ENCODE measurements at places on chromosomes 6 and 20. TPM values are rescaled to one million over a fixed set of nuclear protein-coding genes. Genes with fewer than 3 reads are reported as not detected.

Gene SOBP
- total RNA-seq, result 22.9 TPM

Gene RSPO3
- 0.27 TPM for total RNA-seq

Gene PRND
- not detected for total RNA-seq

Gene DEFB118
- total RNA-seq, result not detected

Gene BTNL2
- total RNA-seq, result not detected

Gene LY6G5C
- total RNA-seq, result 1.5 TPM

Gene DEFB129
- total RNA-seq, result not detected

Gene EYS
- 0.08 TPM for total RNA-seq

Gene MICB
- 1.1 TPM for total RNA-seq

Gene EMILIN3
- total RNA-seq, result 4.2 TPM

Gene SRMS
- not detected for total RNA-seq

Gene ERVFRD-1
- total RNA-seq, result not detected

Gene TSPYL1
- 89.5 TPM for total RNA-seq

DNA sequence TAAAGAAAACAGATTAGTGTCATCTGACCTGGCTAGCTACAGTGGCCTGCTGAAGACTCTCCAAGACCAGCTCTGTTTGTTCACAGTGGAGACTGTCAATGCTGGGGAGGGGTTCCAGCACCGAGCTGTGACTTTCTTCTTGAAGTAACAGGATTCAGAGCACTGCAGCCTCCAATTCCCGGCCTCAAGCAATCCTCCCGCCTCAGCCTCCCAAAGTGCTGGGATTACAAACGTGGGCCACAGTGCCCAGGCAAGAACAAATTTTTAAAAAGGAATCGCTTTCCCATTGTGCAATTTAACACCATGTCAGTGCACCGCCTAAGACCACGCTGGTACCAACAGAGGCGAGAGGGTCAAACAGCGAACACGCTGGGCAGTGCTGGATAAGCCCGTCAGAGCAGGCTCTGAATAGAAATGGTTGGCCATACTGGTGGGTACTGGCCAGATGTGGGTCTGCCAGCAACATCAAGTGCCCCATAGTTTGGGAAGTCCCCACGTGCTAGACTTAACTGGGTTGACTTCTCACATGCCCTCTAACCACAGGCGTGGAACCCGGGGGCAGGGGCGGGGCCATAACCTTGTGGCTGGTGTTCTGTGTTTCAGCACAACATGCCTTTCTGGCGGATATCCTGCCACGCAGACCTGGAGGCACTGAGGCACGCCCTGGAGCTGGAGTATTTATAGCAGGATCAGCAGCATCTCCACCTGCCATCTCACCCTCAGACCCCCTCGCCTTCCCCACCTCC is 168.9 kb downstream of the ZMYND8 start:
- H3K4me3 ChIP-seq, result no peak overlapping the region
- DNase-seq, result no peak
- H3K36me3 ChIP-seq, result no peaks in the 10 kb centered on the region
- H3K27ac ChIP-seq, result no peak overlapping the region
- no peaks in the 10 kb centered on the region for H3K4me1 ChIP-seq
- H3K27me3 ChIP-seq, result peaks cover 32% of the 10 kb centered on the region

- H3K27me3 ChIP-seq, result no peaks in the 10 kb centered on the region
- H3K4me1 ChIP-seq, result no peaks in the 10 kb centered on the region
- no peak overlapping the region for H3K4me3 ChIP-seq
- DNase-seq, result no peak
- no peak overlapping the region for H3K27ac ChIP-seq
These were observed 35.6 kb upstream of the TRAM2 start for GRCh38 chr6:52612336-52613054.

- no peaks in the 10 kb centered on the region for H3K4me1 ChIP-seq
- DNase-seq, result no peak
- H3K36me3 ChIP-seq, result peaks cover 12% of the 10 kb centered on the region
- H3K4me3 ChIP-seq, result no peak overlapping the region
These were observed 32.7 kb downstream of the LYRM2 start for GRCh38 chr6:89605861-89606260.

- H3K27ac ChIP-seq, result peak overlapping the region; percentile 65
- peaks cover 93% of the 10 kb centered on the region for H3K4me1 ChIP-seq
- no peak overlapping the region for H3K4me3 ChIP-seq
- DNase-seq, result no peak
- H3K27me3 ChIP-seq, result no peaks in the 10 kb centered on the region
These were observed 19.9 kb downstream of the ATXN1 start for GRCh38 chr6:16741112-16742016.

DNA sequence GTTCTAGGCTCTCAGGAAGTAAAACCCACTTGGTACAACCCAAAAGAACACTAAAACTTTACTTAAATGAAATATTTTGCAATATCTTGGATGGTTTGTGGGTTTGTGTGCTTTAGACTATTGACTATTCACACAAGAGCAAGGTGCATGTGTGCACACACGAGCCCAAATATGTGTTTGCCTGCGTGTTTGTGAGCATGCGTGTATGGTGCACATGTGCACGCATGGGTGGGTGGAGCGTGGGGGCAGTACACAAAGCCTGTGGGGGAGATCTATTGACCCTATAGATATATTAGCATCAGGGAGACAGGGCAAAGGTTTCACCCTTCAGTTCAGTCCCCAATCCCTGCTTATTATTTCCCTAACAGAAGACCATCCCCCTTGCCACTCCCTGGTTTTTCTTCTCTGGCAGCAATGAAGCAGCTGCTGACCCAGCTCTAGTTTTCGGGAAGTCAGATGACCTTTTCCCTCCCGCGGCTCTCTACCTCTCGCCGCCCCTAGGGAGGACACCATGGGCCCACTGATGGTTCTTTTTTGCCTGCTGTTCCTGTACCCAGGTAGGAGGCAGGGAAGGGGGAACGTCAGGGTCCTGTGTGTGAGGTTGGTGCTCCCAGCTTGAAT is at the start of gene C2:
Gene C2 (plus strand): TSS at position 476 of the 621 bp plus-strand sequence. CDS start 36 bp downstream, at position 512.
- no peaks in the 10 kb centered on the region for H3K36me3 ChIP-seq
- H3K4me1 ChIP-seq, result no peaks in the 10 kb centered on the region
- H3K27me3 ChIP-seq, result peaks cover 28% of the 10 kb centered on the region
- H3K27ac ChIP-seq, result no peak within 1 kb of the TSS

DNA sequence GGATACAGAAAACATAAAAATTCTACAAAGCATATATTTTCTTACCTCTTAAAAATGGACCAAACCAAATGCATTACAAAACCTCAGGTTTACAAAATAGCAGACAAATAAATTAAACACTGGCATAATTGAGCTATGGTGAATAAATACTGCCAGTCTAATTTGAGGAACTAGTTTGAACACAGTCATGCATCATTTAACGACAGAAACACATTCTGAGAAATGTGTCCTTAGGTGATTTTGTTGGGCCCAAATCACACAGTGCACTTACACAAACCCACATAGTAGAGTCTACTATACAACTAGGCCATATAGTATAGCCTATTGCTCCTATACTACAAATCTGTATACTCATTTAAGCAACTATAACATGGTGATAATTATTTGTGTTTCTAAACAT is 215.6 kb downstream of the FOXC1 start:
- DNase-seq, result no peak
- peaks cover 22% of the 10 kb centered on the region for H3K4me1 ChIP-seq
- no peaks in the 10 kb centered on the region for H3K27me3 ChIP-seq
- no peaks in the 10 kb centered on the region for H3K36me3 ChIP-seq
- no peak overlapping the region for H3K4me3 ChIP-seq

GRCh38 chr6:18400831-18401446 is 13.8 kb downstream of the RNF144B start:
- H3K27me3 ChIP-seq, result no peaks in the 10 kb centered on the region
- peak overlapping the region; percentile 18 for H3K27ac ChIP-seq
- no peak for DNase-seq
- no peak overlapping the region for H3K4me3 ChIP-seq
- peaks cover 45% of the 10 kb centered on the region for H3K4me1 ChIP-seq

GRCh38 chr6:26257272-26257671 is 107.7 kb upstream of the BTN3A2 start:
- H3K27me3 ChIP-seq, result peaks cover 97% of the 10 kb centered on the region
- H3K4me3 ChIP-seq, result no peak overlapping the region
- no peak for DNase-seq
- no peak overlapping the region for H3K27ac ChIP-seq
- H3K36me3 ChIP-seq, result no peaks in the 10 kb centered on the region
- H3K4me1 ChIP-seq, result no peaks in the 10 kb centered on the region

- peaks cover 62% of the 10 kb centered on the region for H3K4me1 ChIP-seq
- H3K27ac ChIP-seq, result peak overlapping the region; percentile 91
- no peaks in the 10 kb centered on the region for H3K27me3 ChIP-seq
- DNase-seq, result no peak
- no peak overlapping the region for H3K4me3 ChIP-seq
- no peaks in the 10 kb centered on the region for H3K36me3 ChIP-seq
These were observed 202.5 kb upstream of the SGK1 start for GRCh38 chr6:134520181-134521115.

DNA sequence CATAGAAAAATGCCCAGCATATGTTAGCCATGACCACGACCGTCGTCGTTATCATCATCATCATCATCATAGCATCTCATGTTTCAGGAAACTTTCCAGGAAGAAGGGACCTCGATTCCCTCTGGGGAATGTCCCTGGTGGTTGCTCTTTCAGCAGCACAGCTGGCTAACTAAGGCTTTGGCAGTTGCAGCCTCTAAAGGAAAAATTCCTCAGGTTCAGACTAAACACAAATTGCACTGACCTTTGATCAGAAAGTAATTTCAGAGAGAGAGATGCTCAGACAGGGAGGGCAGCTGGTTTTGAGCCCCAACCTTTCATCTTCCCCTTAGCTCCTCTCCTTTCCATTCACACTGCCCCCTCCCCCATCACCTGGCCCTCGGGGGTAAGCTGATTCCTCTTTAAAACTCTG is 5.6 kb upstream of the CFB start:
- H3K27me3 ChIP-seq, result peaks cover 40% of the 10 kb centered on the region
- DNase-seq, result no peak
- peaks cover 6% of the 10 kb centered on the region for H3K4me1 ChIP-seq
- H3K27ac ChIP-seq, result no peak overlapping the region

GRCh38 chr20:25023356-25023755 is 30.8 kb upstream of the APMAP start:
- no peak for DNase-seq
- H3K27me3 ChIP-seq, result no peaks in the 10 kb centered on the region
- H3K36me3 ChIP-seq, result peaks cover 44% of the 10 kb centered on the region
- no peak overlapping the region for H3K4me3 ChIP-seq

GRCh38 chr6:86723729-86724128 is 213.6 kb upstream of the HTR1E start:
- no peaks in the 10 kb centered on the region for H3K4me1 ChIP-seq
- no peak for DNase-seq
- no peaks in the 10 kb centered on the region for H3K36me3 ChIP-seq
- H3K27me3 ChIP-seq, result no peaks in the 10 kb centered on the region

- no peak overlapping the region for H3K4me3 ChIP-seq
- H3K27ac ChIP-seq, result no peak overlapping the region
These were observed 41.7 kb upstream of the CHRNA4 start for GRCh38 chr20:63402860-63403220.

DNA sequence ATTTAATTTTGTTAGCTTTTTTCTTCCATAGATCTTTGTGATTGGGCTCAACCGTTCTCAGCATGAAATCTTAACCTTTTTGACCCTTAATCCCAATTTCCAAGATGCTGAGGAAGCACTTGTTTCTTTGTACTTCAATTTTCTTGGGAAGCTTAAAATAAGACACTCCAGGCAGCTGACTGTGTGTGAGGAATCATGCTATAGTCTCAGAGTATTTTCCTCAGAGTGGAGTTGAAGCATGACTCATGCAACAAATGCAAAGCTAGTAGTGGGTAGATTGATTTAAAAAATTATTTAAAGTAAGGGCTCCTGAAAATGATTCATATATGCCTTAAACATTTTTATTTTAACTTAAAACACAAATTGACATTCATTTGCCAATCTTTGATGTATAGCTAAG is 168.7 kb downstream of the BTBD3 start:
- no peaks in the 10 kb centered on the region for H3K36me3 ChIP-seq
- no peak overlapping the region for H3K27ac ChIP-seq
- no peaks in the 10 kb centered on the region for H3K4me1 ChIP-seq
- no peaks in the 10 kb centered on the region for H3K27me3 ChIP-seq

GRCh38 chr20:40607927-40608326 is 81.1 kb downstream of the MAFB start:
- H3K4me3 ChIP-seq, result no peak overlapping the region
- H3K4me1 ChIP-seq, result no peaks in the 10 kb centered on the region
- peaks cover 33% of the 10 kb centered on the region for H3K27me3 ChIP-seq
- DNase-seq, result no peak

GRCh38 chr6:1039746-1040145 is 272.2 kb upstream of the FOXQ1 start:
- H3K27me3 ChIP-seq, result peaks cover 93% of the 10 kb centered on the region
- no peaks in the 10 kb centered on the region for H3K4me1 ChIP-seq
- no peaks in the 10 kb centered on the region for H3K36me3 ChIP-seq
- H3K4me3 ChIP-seq, result no peak overlapping the region
- DNase-seq, result no peak

GRCh38 chr6:13112921-13113320 is 215.4 kb downstream of the TBC1D7 start:
- peaks cover 49% of the 10 kb centered on the region for H3K4me1 ChIP-seq
- DNase-seq, result no peak
- H3K4me3 ChIP-seq, result no peak overlapping the region
- no peak overlapping the region for H3K27ac ChIP-seq

DNA sequence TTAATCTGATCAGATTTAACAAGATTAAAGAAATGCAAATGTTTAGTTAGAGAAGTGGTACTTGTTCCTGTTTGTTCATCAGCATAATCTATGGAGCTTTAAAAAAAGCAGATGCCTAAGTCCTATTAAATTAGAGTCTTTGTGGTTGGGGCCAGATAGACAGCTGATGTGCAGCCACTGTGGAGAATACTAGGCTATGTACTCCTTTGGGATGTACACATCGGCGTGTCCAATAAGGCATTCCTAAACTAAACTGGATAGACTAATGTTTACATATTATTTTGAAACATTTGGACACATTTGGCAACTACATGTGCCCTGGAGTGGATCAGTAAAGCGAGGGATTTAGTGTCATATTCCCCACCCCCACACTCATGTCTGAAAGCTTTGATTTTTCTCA is 459.5 kb downstream of the LMBRD1 start:
- no peaks in the 10 kb centered on the region for H3K4me1 ChIP-seq
- no peak for DNase-seq
- H3K4me3 ChIP-seq, result no peak overlapping the region
- no peaks in the 10 kb centered on the region for H3K36me3 ChIP-seq
- H3K27ac ChIP-seq, result no peak overlapping the region

- peak overlapping the region; percentile 85 for H3K27ac ChIP-seq
- peaks cover 79% of the 10 kb centered on the region for H3K36me3 ChIP-seq
- H3K4me1 ChIP-seq, result peaks cover 100% of the 10 kb centered on the region
- DNase-seq, result no peak
These were observed 10.1 kb downstream of the MTCH1 start for GRCh38 chr6:36976007-36976264.

- H3K27me3 ChIP-seq, result no peaks in the 10 kb centered on the region
- H3K27ac ChIP-seq, result peak overlapping the region; percentile 60
- H3K4me1 ChIP-seq, result peaks cover 44% of the 10 kb centered on the region
- DNase-seq, result peak; percentile 89
- H3K36me3 ChIP-seq, result no peaks in the 10 kb centered on the region
- H3K4me3 ChIP-seq, result no peak overlapping the region
These were observed 49.4 kb upstream of the PTPN1 start for GRCh38 chr20:50460608-50461267.

GRCh38 chr20:37308086-37309050 is 18.9 kb downstream of the MANBAL start:
- peaks cover 37% of the 10 kb centered on the region for H3K36me3 ChIP-seq
- H3K27ac ChIP-seq, result peak overlapping the region; percentile 43
- H3K27me3 ChIP-seq, result no peaks in the 10 kb centered on the region
- peaks cover 44% of the 10 kb centered on the region for H3K4me1 ChIP-seq
- no peak overlapping the region for H3K4me3 ChIP-seq

Measured in left ventricle myocardium inferior (tissue), 1 donor.